Neural crest cell (in vitro differentiated cells): ENCODE measurements at places on chromosomes 7 and 10. TPM values are rescaled to one million over a fixed set of nuclear protein-coding genes. Genes with fewer than 3 reads are reported as not detected.
A peak's percentile ranks its signal among the peaks of the same experiment; 100 is the strongest.

DNA sequence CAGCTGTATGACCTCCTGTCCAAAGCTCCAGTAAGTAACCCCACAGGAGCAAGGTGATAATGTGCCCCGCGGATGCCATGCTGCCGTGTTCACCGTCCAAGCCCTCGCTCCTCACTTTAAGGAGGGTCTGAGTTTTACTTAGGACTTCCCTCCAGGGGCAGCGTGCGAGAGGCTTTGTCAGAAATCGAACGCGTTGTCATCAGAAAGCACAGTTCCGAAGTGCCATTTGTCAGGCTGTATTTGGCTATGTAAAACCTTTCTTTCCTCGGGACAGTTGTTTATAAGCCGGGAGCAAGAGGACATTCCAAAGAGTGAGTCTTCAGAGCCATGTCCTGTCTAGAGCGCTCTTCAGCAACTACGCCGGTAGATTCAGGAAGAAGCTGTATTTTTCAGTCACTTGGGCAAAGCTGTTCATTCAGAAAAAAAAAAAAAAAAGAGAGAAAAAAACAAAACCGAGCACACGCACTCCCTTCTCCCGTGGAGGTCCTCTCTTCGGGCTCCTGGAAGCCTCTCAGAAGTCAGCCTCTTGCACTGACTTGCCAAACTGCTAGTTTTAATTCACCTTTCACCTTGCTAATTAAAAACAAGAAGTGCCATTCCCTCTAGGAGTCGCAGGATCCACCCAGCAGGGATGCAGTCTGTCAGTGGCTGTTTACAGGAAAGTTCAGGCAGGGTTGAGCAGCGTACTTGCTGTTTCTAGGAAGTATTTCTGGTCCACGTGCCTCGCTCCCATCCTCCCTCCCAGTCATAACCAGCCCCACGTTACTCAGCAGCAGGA lies at the start of gene SEMA3E:
Gene SEMA3E (minus strand): TSS at position 676 of the 778 bp plus-strand sequence.
- H3K27me3 ChIP-seq: peaks cover 12% of the 10 kb centered on the region
- peak; percentile 12 for DNase-seq
- H3K4me1 ChIP-seq: peaks cover 14% of the 10 kb centered on the region
- H3K36me3 ChIP-seq: no peaks in the 10 kb centered on the region

- H3K27ac ChIP-seq: no peak overlapping the region
- no peaks in the 10 kb centered on the region for H3K4me1 ChIP-seq
- peaks cover 32% of the 10 kb centered on the region for H3K27me3 ChIP-seq
- no peaks in the 10 kb centered on the region for H3K36me3 ChIP-seq
These were observed 43.0 kb downstream of the UNCX start for GRCh38 chr7:1275451-1276381.

DNA sequence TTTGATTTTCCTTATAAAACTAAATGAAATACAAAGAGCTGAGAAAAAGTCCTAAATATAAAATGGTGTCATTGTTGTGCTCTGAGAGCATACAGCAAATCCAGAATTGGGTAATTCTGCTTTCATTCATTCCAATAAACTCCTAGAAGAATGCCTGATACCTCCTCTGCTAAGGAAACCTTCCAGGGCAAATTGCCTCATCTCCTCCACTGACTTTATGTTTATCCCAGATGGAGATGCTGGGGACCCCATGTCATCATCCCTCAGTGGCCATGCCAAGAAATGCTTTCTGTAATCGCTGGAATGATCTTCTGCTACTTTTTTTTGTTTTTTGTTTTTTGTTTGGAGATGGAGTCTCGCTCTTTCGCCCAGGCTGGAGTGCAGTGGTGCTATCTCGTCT lies 119.3 kb upstream of the PRKCQ start:
- DNase-seq: no peak
- no peak overlapping the region for H3K4me3 ChIP-seq
- no peak overlapping the region for H3K27ac ChIP-seq

DNA sequence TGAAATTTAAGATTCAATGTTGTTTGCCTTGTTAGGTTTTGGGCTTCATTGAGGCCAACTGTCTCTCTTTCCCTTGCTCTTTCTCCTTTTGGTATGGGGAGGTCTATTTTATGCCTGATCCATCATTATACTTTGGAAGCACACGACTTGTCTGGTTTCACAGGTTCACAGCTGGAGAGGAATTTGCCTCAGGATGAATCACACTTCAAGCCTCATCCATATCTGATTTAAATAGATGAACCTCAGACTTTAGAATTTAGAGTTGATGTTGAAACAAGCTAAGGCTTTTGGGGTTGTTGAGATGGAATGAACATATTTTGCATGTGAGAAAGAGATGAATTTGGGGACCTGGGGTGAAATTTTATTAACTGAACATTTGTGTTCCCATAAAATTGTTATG lies 150.5 kb upstream of the IGFBP3 start:
- H3K27ac ChIP-seq: no peak overlapping the region
- DNase-seq: no peak
- H3K36me3 ChIP-seq: no peaks in the 10 kb centered on the region
- no peaks in the 10 kb centered on the region for H3K4me1 ChIP-seq

- no peak for DNase-seq
- peaks cover 13% of the 10 kb centered on the region for H3K36me3 ChIP-seq
- H3K4me1 ChIP-seq: no peaks in the 10 kb centered on the region
- H3K4me3 ChIP-seq: no peak overlapping the region
- no peaks in the 10 kb centered on the region for H3K27me3 ChIP-seq
These were observed 140.1 kb downstream of the ZFAND4 start for GRCh38 chr10:45532480-45532879.

DNA sequence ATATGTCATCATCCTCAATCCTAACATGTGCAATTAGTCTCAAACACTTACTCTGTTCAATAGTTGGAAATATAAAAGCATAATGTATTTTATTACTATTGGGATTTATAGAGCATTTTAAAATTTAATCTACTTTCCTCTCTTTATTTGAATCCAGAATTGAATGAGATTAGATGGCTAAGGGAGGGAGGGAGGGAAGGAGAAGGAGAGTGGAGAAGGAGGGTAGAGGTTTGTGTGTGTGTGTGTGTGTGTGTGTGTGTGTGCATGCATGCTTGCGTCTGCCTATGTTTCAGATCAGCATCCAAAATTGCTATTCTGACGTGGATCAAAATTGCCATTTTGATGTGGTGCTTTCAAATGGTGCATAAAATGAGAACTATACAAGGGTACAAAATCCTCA lies 90.8 kb downstream of the NRP1 start:
- H3K4me1 ChIP-seq: peaks cover 12% of the 10 kb centered on the region
- no peak overlapping the region for H3K27ac ChIP-seq
- H3K36me3 ChIP-seq: no peaks in the 10 kb centered on the region
- H3K4me3 ChIP-seq: no peak overlapping the region
- no peak for DNase-seq

- H3K27me3 ChIP-seq: no peaks in the 10 kb centered on the region
- no peaks in the 10 kb centered on the region for H3K36me3 ChIP-seq
These were observed 425.4 kb downstream of the RPS24 start for GRCh38 chr10:78458983-78459638.

GRCh38 chr7:105015390-105015965 lies 1.5 kb downstream of the KMT2E start:
- peak overlapping the region; percentile 99 for H3K27ac ChIP-seq
- peak overlapping the region; percentile 100 for H3K4me3 ChIP-seq
- H3K4me1 ChIP-seq: peaks cover 45% of the 10 kb centered on the region
- peaks cover 9% of the 10 kb centered on the region for H3K36me3 ChIP-seq
- no peak for DNase-seq

The SLC29A4 gene
- total RNA-seq: 32.5 and 40.0 TPM in 2 replicates

The FAM3C gene
- total RNA-seq: 47.5 and 49.1 TPM in 2 replicates

The WNT2 gene
- total RNA-seq: not detected in 2 replicates

The FAM180A gene
- total RNA-seq: not detected in 2 replicates

The OR2A7 gene
- total RNA-seq: 0.33 and 0.41 TPM in 2 replicates

The WEE2 gene
- not detected in 2 replicates for total RNA-seq
